ENCODE measurements at places on chromosomes 4 and X.

- DNase-seq: peak; percentile 70
Measured at GRCh38 chr4:108172753-108173598, 4.2 kb upstream of the LEF1 start.

GRCh38 chrX:145393702-145394235 is 146.5 kb downstream of the SPANXN1 start:
- DNase-seq: no peak

DNA sequence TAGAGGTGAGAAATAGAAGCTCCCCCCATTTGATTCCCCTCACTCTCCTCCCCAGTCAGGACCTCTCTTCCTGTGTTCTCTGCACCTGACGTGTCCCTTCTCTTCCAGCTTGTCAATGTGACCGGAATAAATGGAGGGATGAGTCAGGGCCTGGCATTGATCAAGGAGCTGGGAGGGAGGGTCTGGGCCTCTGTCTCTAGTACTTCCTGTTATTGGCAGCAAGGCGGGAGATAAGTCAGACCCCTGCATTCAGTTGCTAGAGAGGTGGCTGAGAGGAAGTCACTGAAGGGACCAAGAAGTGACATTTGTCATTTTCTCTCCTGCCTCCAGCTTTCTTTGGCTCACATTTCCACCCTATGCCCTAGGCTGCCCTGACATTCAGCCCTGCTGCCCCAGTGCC is 35.1 kb upstream of the ZNF41 start:
- DNase-seq: no peak

DNA sequence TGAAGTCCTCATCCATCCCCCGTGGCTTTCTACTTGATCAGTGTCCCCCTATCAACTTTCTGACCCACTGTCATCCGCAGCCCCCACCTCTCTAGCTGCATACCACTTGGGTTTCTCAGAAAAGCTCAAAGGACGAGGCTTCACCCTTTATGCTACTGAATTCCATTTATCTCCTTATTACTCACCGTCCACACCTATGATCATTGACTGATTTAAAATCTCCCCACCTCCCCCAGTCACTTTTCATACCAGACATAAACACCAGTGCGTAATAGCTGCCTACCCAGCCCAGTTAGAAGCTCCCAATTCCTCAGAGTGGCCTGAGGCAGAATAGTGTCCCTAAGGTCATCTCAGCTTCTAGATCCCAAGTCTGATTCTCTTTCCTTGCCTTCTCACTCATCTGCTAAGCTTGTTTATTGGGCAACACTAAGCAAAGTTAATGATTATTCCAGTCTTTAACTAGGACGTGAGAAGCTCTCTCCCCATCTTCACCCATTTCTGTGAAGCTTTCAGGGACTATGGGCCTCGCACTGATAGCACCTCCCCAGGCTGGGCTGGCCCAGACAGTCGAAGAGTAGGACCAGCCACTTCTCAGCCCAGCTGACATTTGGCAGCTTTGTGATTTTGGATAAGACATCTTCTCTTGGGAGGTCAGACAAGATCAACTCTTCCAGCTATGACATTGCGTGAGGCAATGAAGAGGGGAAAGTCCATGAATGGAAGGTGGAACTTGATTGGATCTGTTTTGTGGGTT is 7.2 kb upstream of the DDX60L start:
- DNase-seq: no peak

Measured in activated naive CD4-positive, alpha-beta T cell treated with Interleukin-2 at 50 U/mL for 16 hours (primary cell).